B cell (primary cell): ENCODE measurements at places on chromosomes 6 and 20. TPM values are rescaled to one million over a fixed set of nuclear protein-coding genes. Genes with fewer than 3 reads are reported as not detected.

- DNase-seq: peak; percentile 63
- H3K27ac ChIP-seq: peak overlapping the region; percentile 31
- H3K4me1 ChIP-seq: peaks cover 97% of the 10 kb centered on the region
- no peak overlapping the region for H3K4me3 ChIP-seq
- H3K27me3 ChIP-seq: no peaks in the 10 kb centered on the region
These were observed 74.0 kb upstream of the MYL9 start for GRCh38 chr20:36467076-36467999.

DNA sequence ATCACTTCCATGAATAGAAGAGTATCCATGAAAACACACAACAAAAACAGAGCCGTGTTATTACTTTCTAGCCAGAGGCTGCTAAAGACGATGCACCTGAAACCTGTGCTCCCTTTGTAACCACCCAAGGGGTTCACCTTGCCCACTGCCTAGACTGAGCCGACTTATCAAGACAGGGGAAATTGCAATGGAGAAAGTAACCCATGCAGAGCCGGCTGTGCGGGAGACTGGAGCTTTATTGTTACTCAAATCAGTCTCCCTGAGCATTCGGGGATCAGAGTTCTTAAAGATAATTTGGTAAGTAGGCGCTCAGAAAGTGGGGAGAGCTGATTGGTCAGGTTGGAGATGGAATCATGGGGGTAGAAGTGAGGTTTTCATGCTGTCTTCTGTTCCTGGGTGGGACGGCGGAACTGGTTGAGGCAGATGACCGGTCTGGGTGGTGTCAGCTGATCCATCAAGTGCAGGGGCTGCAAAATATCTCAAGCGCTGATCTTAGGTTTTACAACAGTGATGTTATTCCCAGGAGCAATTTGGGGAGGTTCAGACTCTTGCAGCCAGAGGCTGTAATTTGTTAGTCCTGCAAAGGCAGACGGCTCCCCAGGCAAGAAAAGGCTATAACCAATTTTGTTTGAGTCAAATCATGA, 366.6 kb downstream of the PREX1 start:
- H3K27ac ChIP-seq: no peak overlapping the region
- no peaks in the 10 kb centered on the region for H3K27me3 ChIP-seq
- H3K36me3 ChIP-seq: no peaks in the 10 kb centered on the region
- DNase-seq: no peak
- no peaks in the 10 kb centered on the region for H3K4me1 ChIP-seq

DNA sequence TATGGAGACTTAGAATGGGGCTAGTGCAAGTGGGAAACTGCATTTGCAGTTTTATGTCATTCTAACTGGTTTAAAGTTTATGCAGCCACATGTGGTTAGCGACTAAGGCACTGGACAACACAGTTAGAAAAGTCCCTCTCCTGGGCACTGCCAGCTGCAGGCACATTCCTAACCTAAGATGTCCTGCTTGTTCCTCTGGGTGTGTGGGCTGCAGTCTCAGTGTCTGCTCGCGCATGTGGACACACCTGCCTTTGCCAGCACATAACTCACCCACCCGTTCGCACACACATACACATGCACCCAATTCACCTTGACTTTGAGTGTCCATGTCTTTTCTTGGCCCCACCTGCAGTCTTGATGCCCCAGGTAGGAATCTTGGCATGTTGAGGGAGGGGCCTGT, 18.5 kb upstream of the SLC22A2 start:
- no peaks in the 10 kb centered on the region for H3K36me3 ChIP-seq
- no peak for DNase-seq

GRCh38 chr6:136696238-136696637, 96.0 kb downstream of the MAP3K5 start:
- H3K4me1 ChIP-seq: no peaks in the 10 kb centered on the region
- no peak for DNase-seq
- peaks cover 3% of the 10 kb centered on the region for H3K36me3 ChIP-seq
- no peak overlapping the region for H3K4me3 ChIP-seq
- H3K27me3 ChIP-seq: no peaks in the 10 kb centered on the region

- H3K27me3 ChIP-seq: no peaks in the 10 kb centered on the region
- peaks cover under 1% of the 10 kb centered on the region for H3K4me1 ChIP-seq
- no peaks in the 10 kb centered on the region for H3K36me3 ChIP-seq
- H3K27ac ChIP-seq: no peak overlapping the region
- DNase-seq: no peak
- no peak overlapping the region for H3K4me3 ChIP-seq
These were observed 57.2 kb downstream of the ERMARD start for GRCh38 chr6:169808608-169808967.

DNA sequence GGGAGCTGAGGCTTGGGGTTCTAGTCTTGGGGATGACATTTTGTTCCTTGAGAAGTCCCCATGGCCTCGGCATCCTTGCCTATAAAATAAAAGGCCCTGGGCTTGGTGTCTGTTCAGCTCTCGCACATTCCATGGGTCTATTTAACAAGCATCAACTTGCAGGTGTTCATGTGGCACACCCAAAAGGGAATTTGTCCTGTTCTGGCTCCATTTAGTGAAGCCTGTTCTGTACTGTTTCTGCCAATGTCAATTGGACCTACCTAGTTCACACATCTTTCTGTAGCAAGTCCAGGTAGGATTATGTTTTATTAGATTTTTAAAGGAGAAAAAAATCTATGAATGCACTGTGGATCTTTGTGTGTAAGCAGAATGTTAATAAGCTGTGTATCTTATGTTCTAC, 262.0 kb downstream of the HIVEP2 start:
- DNase-seq: no peak
- H3K36me3 ChIP-seq: no peaks in the 10 kb centered on the region
- no peak overlapping the region for H3K27ac ChIP-seq
- H3K4me3 ChIP-seq: no peak overlapping the region

GRCh38 chr6:35933844-35934243, 12.9 kb upstream of the SRPK1 start:
- H3K27me3 ChIP-seq: no peaks in the 10 kb centered on the region

DNA sequence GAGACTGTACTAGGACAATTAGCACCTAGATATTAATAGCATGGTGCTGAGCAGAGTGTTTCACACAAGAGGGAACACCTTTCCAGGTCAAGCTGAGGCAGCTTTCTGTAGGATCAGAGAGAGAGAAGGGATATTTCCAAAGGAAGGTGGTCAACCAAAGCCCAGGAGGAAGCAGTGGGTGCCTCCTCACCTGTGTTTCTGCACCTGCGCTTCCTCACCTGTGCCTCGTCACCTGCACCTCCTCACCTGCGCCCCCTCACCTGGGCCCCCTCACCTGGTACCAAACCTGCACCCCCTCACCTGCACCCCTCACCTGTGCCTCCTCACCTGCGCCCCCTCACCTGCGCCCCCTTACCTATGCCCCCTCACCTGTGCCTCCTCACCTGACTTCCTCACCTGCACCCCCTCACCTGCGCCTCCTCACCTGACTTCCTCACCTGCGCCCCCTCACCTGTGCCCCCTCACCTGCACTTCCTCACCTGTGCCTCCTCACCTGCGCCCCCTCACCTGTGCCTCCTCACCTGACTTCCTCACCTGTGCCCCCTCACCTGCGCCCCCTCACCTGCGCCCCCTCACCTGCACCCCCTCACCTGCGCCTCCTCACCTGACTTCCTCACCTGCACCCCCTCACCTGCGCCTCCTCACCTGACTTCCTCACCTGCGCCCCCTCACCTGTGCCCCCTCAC, 67.9 kb downstream of the TTLL2 start:
- H3K4me3 ChIP-seq: no peak overlapping the region
- H3K27ac ChIP-seq: no peak overlapping the region
- H3K4me1 ChIP-seq: no peaks in the 10 kb centered on the region
- no peaks in the 10 kb centered on the region for H3K36me3 ChIP-seq
- no peak for DNase-seq

GRCh38 chr20:45347936-45348778, at the start of gene SDC4:
Gene SDC4 (minus strand): TSS chr20:45348424. CDS start chr20:45348384, 40 bp downstream.
- no peaks in the 10 kb centered on the region for H3K36me3 ChIP-seq
- DNase-seq: peak; percentile 52
- no peak within 1 kb of the TSS for H3K27ac ChIP-seq
- peaks cover 23% of the 10 kb centered on the region for H3K4me1 ChIP-seq

GRCh38 chr6:57173056-57173885, 1.1 kb downstream of the BAG2 start:
- H3K27me3 ChIP-seq: no peaks in the 10 kb centered on the region
- peak overlapping the region; percentile 80 for H3K4me3 ChIP-seq
- DNase-seq: peak; percentile 50
- peak overlapping the region; percentile 51 for H3K27ac ChIP-seq
- peaks cover 9% of the 10 kb centered on the region for H3K4me1 ChIP-seq
- H3K36me3 ChIP-seq: no peaks in the 10 kb centered on the region

- no peaks in the 10 kb centered on the region for H3K4me1 ChIP-seq
- H3K27me3 ChIP-seq: no peaks in the 10 kb centered on the region
- H3K36me3 ChIP-seq: no peaks in the 10 kb centered on the region
- DNase-seq: no peak
- H3K4me3 ChIP-seq: no peak overlapping the region
These were observed 44.5 kb upstream of the DSE start for GRCh38 chr6:116326181-116326671.

GRCh38 chr6:87675004-87675681, 26.9 kb downstream of the AKIRIN2 start:
- H3K4me3 ChIP-seq: no peak overlapping the region
- peaks cover 6% of the 10 kb centered on the region for H3K4me1 ChIP-seq
- H3K27me3 ChIP-seq: no peaks in the 10 kb centered on the region
- peaks cover 50% of the 10 kb centered on the region for H3K36me3 ChIP-seq

DNA sequence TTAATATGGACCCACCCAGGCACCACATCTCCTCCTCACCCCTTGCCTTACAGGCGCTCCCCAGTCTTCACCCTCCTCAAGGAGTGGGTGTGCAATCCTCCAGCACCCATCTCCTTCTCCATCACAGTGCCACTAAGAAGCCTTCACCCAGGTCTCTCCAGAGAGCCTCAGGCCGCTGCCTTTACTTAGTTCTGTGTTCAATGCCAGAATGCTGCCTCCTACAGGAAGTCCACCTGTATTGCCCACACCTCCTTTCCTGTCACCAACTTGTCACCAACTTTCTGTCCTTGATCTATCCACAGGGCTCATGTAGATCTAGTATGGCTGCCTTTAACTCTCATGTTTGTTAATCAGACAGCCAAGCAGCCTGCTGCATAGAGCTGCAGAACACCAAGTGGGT, 586 bp upstream of the LST1 start:
- peak overlapping the region; percentile 95 for H3K27ac ChIP-seq
- peaks cover 73% of the 10 kb centered on the region for H3K4me1 ChIP-seq

- DNase-seq: no peak
- H3K4me3 ChIP-seq: no peak overlapping the region
- no peaks in the 10 kb centered on the region for H3K36me3 ChIP-seq
- no peaks in the 10 kb centered on the region for H3K4me1 ChIP-seq
These were observed 12.1 kb upstream of the RAMACL start for GRCh38 chr6:166598441-166599138.

- no peak overlapping the region for H3K27ac ChIP-seq
- no peak for DNase-seq
- no peak overlapping the region for H3K4me3 ChIP-seq
- H3K27me3 ChIP-seq: peaks cover 4% of the 10 kb centered on the region
- H3K4me1 ChIP-seq: no peaks in the 10 kb centered on the region
- H3K36me3 ChIP-seq: no peaks in the 10 kb centered on the region
These were observed 114.7 kb downstream of the EDN3 start for GRCh38 chr20:59414936-59415623.

DNA sequence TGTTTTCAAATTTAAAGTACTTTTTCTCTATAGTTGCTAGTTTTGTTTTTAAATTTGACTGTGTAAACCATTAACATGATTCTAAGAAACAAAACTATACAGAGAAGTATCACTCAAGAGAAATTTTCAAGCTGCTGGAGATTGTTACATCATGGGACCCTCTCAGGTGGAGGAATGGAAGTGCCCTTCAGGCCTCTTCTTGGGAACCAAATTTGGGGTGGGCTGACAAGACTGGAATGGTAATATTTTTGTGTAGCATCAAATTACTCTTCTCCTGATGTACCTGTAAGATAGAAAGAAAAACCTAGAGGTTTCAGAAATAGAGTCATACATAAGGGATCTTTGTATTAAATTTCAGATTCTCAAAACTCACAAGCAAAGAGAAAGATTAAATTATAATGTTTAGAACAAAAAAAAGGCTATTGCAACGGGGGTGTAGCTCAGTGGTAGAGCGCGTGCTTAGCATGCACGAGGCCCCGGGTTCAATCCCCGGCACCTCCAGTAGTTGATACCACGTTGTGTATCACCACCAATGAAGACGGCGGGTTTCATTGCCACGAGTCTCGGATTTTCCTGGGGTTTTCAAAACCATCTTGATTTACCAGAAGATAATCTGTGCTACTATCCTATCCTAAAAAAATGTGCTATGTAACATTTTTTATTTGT, 193.7 kb downstream of the GPX5 start:
- H3K4me3 ChIP-seq: no peak overlapping the region
- H3K36me3 ChIP-seq: no peaks in the 10 kb centered on the region
- H3K4me1 ChIP-seq: no peaks in the 10 kb centered on the region
- peaks cover 6% of the 10 kb centered on the region for H3K27me3 ChIP-seq

GRCh38 chr6:5762561-5762968, 244.2 kb downstream of the NRN1 start:
- H3K36me3 ChIP-seq: no peaks in the 10 kb centered on the region
- H3K4me1 ChIP-seq: peaks cover 18% of the 10 kb centered on the region
- no peak overlapping the region for H3K4me3 ChIP-seq

- H3K4me1 ChIP-seq: peaks cover 61% of the 10 kb centered on the region
- peak overlapping the region; percentile 60 for H3K27ac ChIP-seq
- no peaks in the 10 kb centered on the region for H3K27me3 ChIP-seq
- H3K36me3 ChIP-seq: no peaks in the 10 kb centered on the region
- DNase-seq: no peak
These were observed 6.0 kb upstream of the ARMC12 start for GRCh38 chr6:35730745-35731413.

DNA sequence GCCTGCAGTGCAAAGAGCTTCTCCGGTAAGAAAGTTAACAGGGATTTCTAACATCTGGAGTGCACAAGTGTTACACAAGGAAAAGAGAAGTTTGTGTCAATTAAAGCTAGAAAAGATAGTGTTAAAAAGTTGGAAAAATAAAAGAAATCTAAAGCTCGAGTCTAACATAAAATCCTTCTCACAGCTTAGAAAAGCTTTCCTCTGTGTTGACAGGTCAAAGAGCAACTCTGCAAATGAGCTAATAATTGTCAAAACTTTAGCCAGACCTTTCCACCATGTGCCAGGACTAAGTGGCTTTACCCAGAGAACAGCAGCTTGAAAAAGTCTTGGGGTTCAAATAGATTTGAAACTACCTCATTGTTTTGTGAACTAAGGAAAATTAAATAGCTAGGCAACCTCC, 14.8 kb downstream of the PTPRK start:
- DNase-seq: no peak
- no peaks in the 10 kb centered on the region for H3K27me3 ChIP-seq
- H3K27ac ChIP-seq: no peak overlapping the region

- H3K4me3 ChIP-seq: no peak overlapping the region
- H3K36me3 ChIP-seq: no peaks in the 10 kb centered on the region
- no peak for DNase-seq
- no peaks in the 10 kb centered on the region for H3K4me1 ChIP-seq
- no peak overlapping the region for H3K27ac ChIP-seq
- H3K27me3 ChIP-seq: no peaks in the 10 kb centered on the region
These were observed 602.6 kb upstream of the PTCHD4 start for GRCh38 chr6:48713612-48714011.

GRCh38 chr20:38698541-38698940, 25.7 kb upstream of the SLC32A1 start:
- no peaks in the 10 kb centered on the region for H3K36me3 ChIP-seq
- no peak for DNase-seq

SESN1 gene
- total RNA-seq: 15.8 and 16.2 TPM in 2 replicates

LY6G5C gene
- total RNA-seq: 0.76 and 2.1 TPM in 2 replicates

HEY2 gene
- not detected in 2 replicates for total RNA-seq

WFDC12 gene
- total RNA-seq: not detected in 2 replicates

NFATC2 gene
- total RNA-seq: 38.0 and 41.9 TPM in 2 replicates

ARFGAP1 gene
- total RNA-seq: 99.4 and 107 TPM in 2 replicates

LSM2 gene
- 45.3 and 52.4 TPM in 2 replicates for total RNA-seq

ATP9A gene
- total RNA-seq: 0.22 and 0.32 TPM in 2 replicates

TTK gene
- total RNA-seq: 0.68 and 0.84 TPM in 2 replicates
